ENCODE measurements at places on chromosomes 2 and 18.

DNA sequence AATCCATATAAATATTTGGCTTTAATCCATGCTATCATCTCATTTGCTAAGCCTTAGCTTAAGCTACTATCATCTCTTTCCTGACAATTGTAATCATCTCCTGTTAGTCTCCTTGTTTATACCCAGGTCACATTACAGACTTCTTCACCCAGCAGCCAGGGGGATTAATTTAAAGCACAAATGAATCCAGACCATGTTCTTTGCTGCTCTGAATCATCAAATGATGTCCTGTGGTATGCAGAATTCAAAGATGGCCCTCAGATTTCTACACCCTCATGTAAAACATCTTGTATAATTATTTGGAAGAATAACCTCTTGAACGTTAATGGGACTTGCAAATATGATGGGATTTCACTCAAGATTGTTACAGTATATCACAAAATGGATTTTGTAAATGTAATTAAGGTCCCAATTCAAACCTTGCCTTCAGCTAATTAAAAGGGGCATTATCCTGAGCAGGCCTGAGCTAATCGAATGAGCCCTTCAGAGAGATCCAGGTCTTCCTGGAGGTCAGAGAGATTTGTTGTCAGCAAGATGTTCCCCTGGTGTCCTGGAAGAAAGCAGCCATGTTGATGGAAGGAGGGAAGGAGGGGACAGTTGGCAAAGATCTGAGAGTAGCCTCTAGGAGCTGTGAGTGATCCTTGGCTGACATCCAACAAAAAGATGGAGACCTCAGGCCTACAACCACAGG, 241.1 kb upstream of the MMADHC start:
- peak; percentile 21 for DNase-seq

GRCh38 chr18:38174594-38174993, 609.0 kb upstream of the CELF4 start:
- DNase-seq, result peak; percentile 48

- no peak for DNase-seq
Measured at GRCh38 chr2:72211777-72212485, 64.3 kb upstream of the CYP26B1 start.

DNA sequence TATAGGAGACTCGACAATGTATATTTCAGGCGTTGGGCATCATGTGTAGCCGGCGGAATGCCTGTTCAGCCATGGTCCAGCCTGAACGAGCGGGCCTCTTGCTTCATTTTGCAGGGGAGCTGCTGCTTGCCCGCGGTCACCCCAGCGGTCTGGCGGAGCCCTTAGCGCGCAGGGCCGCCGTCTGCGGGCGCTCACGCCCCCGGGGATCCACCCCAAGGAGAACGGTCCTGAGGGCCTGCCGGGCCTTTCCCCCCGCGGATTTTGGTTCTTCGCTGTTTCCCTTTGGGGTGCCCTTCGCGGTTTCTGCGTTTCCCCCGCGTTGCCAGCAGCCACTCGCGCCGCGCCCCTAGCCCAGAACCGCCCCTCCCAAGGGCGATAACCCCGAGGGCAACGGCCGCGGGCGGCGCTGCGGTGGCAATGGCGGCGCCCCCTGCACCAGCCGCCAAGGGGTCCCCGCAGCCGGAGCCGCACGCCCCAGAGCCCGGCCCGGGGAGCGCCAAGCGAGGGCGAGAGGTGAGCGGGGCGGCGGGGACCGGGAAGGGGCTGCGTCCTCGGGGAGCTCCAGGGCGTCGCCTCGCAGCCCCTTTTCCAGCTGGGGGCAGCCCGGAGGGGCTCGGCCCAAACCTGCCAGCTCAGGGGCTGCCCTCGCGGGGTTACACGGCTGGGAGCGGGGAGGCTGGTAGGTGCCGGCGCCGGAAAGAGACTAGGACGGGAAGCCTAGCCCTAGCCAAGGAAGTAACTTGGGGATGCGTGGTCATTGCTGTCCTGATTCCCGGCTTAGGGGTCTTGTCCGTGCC, at the start of gene MFSD2B:
Gene MFSD2B, plus strand, starts transcription at position 406 of the 797 bp plus-strand sequence. Its CDS starts 12 bp downstream, at position 418.
- peak; percentile 40 for DNase-seq

- no peak for DNase-seq
Measured at GRCh38 chr18:48813833-48814489, 136.8 kb downstream of the SMAD7 start.

DNA sequence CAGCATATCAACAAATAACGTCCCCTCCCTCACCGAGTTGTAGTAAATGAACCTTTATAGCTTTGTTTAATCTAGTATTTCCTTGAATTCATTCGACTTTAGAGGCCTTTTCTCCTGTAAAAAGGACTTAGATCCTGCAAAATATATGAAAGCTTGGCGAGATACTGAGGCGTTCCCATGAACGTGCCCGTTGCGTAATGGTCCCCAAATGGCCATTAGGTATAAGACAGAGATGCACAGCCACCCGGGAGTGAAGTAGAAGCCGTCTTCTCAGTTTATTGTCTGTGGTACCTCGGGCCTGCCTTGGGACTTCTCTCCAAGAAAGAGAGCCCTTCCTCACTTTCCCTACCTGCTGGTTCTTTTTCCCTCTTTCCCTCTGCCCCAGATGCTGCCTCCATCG, 310.6 kb downstream of the CELF4 start:
- DNase-seq, result no peak

GRCh38 chr2:38010995-38011394, 65.0 kb downstream of the CYP1B1 start:
- DNase-seq, result no peak

DNA sequence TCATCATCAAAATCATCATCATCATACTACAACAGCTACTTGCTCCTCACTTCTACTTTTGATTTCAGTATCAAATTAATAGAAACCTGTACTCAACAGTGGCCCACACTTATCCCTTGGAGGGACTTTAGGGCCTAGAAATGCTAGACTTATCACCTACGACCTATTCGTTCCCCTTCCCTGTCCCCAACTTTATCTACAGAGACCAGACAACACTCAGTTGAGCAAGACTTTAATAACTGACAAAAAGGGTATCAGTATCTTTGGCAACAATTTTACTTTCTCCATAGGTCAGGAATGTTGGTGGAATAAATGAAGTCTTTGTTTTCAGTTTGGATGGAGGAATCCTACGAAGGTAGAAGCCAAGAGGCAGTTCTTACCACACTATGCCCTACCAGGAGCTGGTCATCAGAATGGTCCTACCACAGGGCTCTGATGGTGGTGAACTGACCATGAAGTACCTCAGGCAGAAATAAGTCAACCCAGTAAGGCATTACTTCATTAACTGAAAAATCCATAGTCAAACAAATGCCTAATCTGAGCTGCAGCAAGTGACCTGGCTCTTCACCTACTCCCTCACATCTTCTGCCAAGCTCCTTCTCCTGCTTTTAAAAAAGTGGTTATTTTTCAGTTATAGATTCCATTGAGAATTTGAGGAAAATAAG, 26.6 kb downstream of the MBD2 start:
- no peak for DNase-seq

DNA sequence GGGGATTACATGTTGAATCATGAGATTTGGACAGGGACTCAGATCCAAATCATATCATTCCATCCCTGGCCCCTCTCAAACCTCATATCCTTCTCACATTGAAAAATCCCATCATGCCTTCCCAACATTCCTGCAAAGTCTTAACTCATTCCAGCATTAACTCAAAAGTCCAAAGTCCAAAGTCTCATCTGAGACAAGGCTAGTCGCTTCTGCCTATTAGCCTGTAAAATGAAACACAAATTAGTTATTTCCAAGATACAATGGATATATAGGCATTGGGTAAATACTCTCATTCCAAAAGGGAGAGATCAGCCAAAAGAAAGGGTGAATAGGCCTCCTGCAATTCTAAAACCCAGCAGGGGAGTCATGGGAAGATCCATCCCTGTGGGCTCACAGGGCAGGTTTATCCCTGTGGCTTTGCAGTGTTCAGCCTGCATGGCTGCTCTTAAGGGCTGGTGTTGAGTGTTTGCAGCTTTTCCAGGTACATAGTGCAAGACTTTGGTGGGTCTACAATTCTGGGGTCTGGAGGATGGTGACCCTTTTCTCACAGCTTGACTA, 21.2 kb upstream of the SLC14A1 start:
- no peak for DNase-seq

GRCh38 chr2:239955989-239956817, 68.9 kb downstream of the NDUFA10 start:
- DNase-seq, result no peak

DNA sequence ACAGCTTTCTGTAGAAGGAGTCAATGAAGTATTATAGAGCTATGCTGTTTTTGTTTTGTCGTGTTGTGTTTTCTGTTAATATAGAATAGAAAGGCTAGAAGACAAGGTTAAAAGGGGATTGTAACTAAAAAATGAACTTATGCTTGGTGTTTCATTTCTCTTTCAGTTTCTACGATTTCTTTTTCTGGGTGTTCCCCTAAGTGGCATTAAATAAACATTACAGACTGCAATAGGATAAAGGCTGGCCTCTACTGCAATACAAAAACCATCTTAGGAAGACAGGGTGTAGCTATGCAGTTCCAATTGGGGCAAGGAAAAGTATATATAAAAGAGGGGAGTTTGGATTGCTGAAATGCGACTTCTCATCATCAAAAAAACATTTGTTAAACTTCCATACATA, 1609.7 kb upstream of the ACVR2A start:
- no peak for DNase-seq

DNA sequence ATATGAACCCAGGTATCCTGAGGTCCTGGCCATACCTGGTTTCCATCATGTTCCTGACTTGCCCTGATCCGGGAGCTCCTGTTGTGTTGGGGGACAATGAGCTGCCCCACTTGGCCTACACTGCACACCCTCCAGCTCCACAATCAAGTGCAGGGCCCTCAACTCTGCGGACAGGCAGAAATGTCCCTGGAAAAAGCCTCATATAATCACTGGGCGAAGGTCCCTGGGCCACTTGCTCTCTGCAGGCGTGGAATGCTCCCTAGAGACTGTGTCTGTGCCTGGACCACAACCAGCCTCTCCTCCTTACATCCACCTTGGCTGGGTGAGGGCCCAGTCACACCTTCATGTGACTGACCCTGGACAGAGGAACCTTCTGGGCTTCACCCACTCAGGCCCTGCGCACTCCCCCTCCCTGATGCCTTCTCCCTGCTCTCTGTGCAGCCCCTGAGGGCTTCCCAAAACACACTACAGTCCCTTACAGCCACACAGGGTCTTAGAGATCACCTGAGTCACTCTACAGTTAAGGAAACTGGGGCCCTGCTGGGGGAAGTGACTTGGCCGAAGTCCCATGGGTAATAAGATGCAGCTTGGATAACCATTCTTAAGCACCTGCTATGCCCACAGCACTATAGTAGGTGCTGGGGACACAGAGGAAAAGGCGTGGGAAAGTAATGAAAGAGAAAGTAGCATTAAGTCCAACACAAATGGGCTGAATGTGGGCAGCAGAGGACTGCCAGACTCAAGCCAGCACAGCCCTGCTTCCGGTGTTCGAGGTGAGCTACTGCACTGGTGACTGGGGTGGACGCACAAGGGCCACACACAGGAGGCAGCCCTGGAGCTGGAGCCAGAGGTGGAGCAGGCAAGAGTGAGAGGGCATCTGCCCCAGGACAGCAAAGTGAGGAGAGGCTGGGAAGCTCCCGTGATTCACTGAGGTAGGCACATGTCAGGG, 9.8 kb downstream of the BOLA3 start:
- no peak for DNase-seq

DNA sequence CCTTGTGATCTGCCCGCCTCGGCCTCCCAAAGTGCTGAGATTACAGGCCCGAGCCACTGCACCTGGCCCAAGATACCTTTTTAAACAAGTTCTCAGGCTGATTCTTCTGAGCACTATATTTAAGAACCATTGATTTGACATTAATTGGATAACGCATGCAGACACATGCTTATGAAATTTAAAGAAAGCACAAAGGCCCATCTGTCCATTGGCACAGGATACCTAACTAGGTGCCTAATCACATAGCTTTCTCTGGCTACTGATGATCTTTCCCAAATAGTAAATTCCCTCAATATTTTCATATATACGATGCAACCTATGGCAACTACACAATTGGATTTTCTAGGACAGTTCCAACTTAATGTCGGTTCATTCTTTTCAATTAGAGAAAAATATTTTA, 62.5 kb upstream of the STAM2 start:
- DNase-seq, result no peak

DNA sequence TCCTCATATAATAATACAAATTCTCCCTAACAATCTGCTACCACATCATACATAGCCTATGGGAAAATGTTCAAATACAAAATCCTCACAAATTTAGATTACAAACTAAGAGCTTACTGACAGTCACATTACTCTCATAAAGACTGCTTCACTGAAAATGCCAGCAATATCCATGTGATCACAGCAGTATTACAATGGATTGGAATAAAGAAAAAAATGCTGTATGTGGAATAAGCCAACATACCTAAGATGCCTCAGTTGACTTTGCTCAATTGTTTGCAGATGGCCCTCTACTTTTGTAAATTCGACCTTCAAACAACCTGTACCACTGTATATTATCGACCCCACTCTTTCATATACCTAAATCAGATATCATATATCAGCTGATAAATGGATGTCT, 88.7 kb downstream of the DYM start:
- no peak for DNase-seq

DNA sequence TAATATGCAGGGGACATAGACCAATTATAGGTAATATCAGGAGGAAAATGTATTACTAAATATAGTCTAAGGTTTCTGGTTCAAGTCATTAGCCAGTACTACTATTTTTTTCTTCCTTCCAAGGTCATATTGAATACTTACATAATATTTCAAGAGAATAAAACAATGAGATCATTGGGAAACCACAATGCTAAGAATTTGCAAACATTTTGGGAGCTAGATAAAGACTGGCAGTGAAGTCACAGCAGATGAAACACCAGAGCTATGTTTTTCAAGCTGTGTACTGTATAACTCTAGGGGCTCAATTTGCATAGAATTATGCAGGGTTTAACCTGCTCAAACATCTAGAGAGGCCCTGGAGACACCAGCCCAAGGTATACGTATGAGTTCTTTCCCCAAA, 80.5 kb upstream of the KCNH7 start:
- no peak for DNase-seq

DNA sequence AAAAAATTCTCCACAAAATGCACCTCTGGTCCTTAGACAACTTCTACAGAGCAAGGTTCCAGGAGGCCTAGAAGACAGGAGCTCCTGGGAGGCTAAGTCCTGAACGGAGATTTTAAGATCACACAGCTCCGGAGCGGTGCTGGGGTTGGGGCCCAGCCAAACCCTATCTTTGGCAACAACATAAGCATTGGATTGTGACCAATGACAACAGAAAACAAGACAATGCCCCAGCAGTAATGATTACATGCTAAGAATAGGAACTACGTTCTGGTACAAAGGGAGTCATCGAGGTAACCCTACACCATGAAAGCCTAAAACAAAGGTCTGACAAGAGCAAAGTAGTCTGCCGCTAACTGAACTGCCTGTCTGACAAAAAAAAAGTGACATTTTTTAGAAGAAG, 171.2 kb downstream of the CMPK2 start:
- no peak for DNase-seq

DNA sequence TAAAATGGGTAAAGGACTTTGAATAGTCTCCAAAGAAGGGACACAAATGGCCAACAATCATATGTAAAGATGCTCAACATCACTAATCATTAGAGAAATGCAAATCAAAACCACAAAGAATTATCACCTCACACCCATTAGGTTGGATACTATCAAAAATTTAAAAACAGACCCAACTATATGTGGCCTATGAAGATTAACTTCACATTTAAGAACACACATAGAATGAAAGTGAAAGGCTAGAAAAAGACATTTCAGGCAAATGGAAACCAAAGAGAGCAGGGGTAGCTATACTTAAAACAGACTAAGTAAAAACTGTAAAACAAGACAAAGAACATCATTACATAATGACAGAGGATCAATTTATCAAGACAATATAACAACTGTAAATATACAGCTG, 53.5 kb upstream of the ASPRV1 start:
- no peak for DNase-seq

GRCh38 chr18:75475228-75475627, 47.7 kb upstream of the SMIM21 start:
- DNase-seq, result no peak
